ENCODE measurements at places on chromosomes 2 and 18.

DNA sequence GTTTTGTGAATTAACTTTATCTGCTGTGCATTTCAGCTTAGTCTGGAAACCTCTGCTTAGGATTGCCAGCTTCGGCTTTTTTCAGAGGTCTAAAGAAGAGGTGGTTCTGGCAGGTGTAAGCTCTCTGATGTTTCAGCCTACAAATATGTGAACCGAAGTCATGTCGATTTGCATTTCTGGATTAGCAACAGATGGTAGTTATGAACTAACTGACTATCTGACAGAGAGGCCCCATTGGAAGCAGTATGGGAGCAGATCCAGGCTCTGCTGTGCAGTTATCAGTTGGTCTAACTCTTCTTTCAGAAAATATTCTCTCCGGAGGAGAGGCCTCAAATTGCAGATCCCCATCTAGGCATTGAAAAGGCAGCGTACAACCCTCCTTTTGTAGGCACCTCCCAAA is 32.7 kb upstream of the SPRED2 start:
- no peak for DNase-seq

GRCh38 chr18:3380384-3380961 is 69.5 kb upstream of the TGIF1 start:
- no peak for DNase-seq

GRCh38 chr2:10172033-10172871 is 49.7 kb downstream of the RRM2 start:
- no peak for DNase-seq

DNA sequence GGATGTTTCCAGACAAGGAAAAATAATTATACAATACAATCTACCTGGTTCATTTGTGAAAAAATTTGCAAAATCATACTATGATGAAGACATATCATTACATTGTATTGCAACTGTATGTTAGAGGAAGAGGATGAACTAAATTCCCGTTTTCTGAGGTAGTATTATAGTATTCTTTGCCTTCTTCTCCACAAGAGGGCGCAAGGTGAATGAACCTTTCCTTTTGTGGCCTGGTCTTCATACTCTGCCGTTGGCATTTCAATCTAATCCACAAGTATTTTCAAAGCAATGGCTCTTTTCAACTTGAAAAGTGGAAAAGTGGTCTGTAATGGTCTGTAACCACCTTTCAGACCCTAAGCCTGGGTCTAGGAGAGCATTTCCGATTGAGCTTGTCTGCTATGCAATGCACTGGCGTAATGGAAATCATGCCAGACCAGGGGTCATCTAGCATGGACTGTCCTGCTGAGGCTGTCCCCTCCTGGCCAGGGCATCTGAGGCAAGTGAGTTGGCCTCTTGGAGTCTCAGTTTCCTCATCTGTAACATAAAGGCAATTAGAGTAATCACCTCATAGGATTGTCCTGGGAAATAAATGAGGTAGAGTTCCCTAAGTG is 30.8 kb upstream of the ZNF396 start:
- no peak for DNase-seq

DNA sequence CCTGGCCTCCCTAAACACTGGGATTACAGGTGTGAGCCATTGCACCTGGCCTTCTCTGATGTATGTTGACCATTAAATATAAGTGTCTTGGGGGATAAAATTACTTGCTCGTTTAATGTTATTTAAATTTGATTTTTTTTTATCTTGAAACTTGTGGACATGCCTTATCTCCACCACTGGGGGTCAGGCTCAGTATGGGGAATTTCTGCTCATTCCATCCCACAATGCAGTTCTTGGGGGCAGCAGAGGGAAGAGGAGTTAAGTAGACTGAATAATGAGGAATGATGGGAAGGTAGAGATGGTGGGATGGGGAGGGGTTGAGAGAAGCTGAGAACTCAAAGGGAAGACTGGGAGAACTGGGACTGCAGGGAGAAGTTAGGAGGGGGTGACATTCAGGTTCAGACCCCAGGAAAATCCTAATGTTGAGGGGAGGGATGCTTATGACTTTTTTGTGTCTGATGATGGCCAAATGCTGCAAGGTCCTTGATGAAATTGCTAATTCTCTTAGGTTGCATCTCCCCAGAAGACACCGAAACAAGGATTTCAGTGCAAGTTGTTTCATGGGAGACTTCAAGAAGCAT is 174.2 kb downstream of the MIB1 start:
- DNase-seq = no peak

DNA sequence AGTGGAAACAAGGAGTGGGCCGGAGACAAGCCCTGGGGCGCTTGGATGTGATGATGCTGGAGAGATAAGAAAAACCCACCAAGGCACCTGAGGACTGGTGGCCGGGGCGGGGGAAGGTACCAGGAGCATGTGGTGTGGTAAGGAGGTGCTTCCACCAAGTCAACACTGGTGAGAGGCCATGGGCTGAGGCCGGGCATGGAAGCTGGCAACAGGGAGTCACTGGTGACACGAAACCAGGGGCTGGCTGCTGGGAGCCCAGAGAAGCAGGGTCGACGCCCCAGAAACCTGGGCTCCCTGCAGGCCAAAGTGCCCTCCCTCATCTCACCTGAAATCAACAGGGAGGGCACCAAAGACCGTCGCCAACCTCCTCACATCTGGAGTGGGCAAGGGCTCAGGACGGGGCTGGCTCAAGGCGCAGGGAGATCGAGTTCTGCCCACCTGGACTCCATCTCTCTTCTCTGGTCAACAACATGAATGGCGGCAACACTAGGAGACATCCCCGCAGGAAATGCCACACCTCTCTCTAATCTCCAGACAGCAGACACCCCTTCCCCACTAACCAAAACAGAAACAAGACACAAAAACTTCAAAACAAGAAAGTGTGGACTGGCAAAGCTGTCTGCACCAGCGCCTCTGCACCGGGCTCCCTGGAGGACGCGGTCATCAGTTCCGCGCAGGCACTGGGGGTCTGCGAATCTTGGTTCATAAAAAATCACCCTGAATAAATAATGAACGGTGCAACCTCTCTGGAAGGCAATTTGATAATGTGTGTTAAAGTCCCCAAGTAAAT is 185.5 kb downstream of the HDAC4 start:
- no peak for DNase-seq

DNA sequence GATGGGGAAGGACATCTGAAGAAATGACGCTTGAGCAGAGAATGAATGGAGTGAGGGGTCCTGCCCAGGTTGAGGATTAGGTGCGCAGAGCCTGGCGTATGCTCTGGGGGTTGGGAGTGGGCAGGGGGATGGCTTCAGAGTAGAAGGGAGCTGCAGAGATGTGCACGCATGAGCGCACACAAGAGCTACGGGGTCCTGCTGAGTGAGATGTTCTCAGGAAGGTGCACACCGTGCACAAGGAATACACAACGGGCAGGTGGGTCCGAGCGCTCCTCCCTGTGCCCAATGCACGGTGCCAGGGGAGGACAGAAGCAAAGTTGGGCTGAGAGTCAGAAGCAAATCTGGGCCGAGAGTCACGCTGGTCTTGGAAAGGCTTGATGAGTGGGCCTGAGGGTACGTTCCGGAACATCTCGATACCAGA is 25.5 kb downstream of the TWIST2 start:
- DNase-seq = no peak
